ENCODE measurements at places on chromosomes 11 and 22. TPM values are rescaled to one million over a fixed set of nuclear protein-coding genes. Genes with fewer than 3 reads are reported as not detected.

The LRRC75B gene
- total RNA-seq: 7.6 TPM

- DNase-seq: no peak
Observed at GRCh38 chr22:45429424-45429823, 15.9 kb downstream of the RIBC2 start.

DNA sequence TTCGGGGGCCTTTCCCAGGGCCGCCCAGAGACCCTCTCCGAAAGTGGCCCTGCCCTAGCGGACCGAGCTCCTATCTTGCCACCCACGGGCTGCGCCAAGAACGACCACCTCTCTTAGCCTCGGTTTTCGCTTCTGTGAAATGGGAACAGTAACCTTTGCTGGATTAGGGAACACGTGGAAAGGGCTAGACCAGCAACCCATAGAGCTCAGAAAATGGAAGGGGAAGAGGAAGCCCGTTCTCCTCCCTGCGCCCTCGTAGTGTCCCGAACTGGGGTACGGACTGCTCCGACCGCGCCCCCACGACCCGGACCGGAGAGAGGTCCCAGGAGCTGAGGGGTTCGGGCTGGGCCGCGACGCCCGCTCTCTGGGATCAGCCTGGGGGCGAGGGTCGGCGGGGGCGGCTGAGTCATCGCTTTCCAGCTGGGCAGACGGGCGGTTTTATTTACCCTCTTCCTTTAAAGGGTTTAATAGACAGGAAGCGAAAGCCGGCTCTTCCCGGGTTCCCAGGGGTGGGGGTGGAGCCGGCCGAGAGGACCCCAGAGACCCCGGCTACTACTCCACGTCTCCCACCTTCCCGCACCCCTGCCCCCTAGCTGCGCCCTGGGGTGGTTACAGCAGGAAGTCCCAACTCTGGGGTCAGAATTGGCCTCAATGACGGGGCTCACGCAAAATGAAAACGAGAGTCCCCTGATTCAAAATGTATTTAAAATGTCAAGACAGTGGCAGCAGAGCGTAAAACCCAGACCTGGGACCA is 907 bp upstream of the PHLDA2 start:
- DNase-seq: no peak

- DNase-seq: no peak
Observed at GRCh38 chr11:96026310-96026709, 102.4 kb upstream of the MTMR2 start.

All from tongue (tissue), 3 donors.